ENCODE measurements at places on chromosomes 7 and 10.

DNA sequence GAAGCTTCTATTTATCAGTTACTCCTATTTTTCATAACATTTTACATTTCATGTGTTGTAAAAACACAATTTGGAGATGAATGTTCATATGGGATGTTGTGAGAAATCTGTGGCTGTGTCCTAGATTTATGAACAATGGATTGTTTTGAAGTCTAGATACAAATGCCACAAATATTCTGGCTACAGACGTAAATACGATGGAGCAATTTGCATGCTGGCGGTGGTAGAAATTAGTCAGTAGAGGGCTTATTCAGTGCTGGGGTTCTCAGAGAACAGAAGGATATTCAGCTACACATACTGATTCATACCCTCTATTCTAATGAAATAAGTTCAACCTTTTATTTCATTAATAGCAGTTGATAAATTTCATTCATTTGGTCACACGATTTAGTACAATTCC is 48.8 kb downstream of the PLPP4 start:
- no peak for DNase-seq

DNA sequence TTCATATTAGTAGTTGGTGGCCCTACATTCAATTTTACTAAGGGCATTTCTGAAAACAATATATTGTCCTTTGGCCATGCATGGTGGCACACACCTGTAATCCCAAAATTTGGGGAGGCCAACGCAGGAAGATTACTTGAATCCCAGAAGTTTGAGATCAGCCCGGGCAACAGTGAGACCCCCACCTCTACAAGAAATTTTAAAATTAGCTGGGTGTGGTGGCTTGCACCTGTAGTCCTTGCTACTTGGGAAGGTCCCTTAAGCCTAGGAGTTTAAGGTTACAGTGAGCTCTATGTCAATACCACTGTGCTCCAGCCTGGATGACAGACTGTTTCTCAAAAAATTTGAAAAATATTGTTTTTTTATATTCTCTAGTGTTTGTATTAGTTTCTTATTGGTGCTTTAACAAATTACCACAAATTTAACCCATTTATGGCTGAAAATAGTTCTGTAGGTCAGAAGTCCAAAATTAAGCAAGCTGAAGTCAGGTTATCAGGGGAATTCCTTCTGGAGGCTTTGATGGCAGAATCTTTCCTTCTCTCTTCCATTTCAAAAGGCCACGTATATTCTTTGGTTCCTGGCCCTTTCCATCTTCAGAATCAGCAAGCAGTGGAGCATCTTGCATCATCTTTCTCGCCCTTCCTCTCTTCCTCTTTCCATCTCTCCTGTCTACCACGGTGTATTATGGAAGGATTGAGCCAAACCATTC is 12.4 kb downstream of the CBX3 start:
- no peak for DNase-seq

DNA sequence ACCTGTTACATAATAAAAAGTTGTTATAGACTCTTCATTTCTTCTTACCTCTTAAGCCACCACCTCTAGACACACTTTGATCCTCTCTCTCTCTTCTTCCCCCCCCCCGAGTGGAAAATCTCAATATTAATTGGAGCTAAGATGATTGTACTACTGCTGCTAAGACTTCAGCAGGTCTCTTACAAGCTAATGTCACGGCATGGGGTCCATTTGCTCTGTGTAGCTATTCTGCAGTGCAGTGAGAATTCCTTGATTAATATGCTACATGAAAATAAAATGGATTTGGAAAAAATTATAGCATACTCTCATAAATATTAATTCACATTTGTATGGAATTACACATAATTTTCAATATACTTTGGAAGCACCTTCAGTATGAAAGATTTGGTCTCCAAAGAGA is 297.2 kb downstream of the AUTS2 start:
- no peak for DNase-seq

DNA sequence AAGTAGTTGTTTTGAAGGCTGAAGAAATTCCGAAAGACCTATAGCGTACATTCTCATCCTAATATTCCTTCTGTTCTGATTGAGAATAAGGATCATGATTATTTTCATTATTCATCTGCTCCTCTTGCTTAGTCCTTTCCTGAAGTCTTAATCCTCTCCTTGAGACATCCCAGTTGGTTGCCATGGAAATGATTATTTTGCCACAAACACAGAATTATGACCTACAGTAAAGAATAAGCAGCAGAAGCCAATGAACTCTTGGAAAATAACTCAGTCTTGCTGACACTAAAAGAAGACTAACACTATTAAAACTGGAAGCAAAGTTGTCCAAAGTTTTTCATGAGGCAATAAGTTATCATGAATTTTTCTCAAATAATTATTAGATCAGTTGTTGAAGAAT is 47.8 kb upstream of the JAZF1 start:
- no peak for DNase-seq

DNA sequence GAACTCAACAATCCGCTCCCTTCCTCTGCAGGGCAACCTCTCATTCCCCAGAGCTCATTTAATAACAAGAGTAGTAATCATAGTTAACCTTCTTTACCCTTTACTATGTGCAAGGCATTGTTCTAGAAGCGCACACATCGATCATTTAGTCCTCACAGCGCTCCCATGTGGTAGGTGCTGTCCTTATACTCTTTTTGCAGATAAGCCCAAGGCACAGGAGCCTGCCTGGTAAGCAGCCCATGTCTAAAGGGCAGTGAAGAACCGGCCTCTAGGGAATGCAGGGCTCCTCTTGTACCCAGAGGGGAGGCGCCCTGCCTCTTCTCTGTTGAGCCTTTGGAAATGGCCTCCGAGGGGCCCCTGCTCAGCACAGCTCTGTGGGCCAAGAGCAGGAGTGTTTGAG is 14.3 kb downstream of the CHST3 start:
- no peak for DNase-seq

- no peak for DNase-seq
Measured at GRCh38 chr7:135712796-135713195, 15.2 kb downstream of the SLC13A4 start.

DNA sequence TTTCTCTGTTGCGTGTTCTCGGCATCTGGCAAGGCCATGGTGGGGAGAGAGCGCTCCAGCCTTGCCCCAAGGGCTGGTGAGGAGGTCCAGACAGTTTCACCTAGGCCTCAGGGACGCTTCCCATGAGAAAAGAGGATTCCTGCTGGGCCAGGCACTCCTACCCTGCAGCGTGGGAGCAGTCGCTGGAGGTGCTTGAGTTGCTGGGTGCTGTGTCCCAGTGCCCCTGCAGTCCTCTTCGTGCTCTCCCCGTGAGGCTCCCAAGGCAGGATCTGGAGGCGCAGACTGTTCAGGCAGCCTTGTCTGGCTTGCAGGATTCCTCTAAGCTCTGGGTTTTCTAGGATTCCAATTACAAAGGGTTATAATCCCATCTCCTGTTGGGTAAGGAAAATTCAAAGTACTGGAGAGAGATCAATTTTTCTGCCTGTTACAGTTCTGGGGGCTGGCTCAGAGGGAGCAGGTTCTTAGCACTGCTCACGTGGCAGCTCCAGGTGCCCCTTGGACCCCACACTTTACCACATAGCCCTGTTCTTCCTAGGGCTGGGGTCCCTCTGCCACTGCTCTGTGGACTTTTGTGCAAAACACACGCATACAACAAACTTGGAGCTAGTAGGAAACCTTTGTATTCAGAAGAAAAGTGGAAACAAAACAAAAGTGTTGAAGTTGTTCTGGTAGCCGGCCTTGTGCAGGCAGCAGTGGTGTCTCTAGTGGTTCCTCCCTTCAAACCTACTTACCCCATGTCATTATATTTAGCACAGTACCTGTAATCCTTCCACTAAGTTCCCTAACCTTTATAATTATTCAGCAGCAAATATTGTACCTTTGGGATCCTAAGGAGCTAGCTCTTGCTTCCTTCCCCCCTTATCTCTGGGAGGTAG is 60.5 kb downstream of the CCNY start:
- no peak for DNase-seq

DNA sequence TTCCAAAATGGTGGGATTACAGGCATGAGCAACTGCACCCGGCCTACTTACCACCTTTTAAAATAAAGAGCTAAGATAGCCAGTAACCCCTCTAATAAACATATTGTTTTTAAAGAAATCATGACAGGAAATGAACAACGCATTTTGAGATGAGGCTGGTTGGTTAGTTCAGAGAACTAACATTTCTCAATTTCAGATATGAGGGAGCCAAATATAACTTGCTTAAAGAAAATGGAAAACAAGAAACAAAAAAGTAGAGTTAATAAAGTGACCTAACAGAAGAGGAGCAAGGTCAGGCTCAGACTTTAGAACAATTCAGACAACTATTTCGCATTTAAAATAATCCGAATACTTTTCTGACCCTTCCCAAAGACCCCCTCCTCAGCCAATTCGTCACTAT is 254.9 kb upstream of the PHF14 start:
- no peak for DNase-seq
